H4 (cell line): ENCODE measurements at places on chromosomes 4 and X. TPM values are rescaled to one million over a fixed set of nuclear protein-coding genes. Genes with fewer than 3 reads are reported as not detected.

Gene PAGE1
- 0.39 and 0.41 TPM in 2 replicates for total RNA-seq

Gene PPP1R2C
- total RNA-seq = not detected in 2 replicates

Gene TMA16
- total RNA-seq = 42.3 and 48.9 TPM in 2 replicates

Gene INTU
- 0.37 and 2.2 TPM in 2 replicates for total RNA-seq

Gene PTPN13
- total RNA-seq = 34.2 and 45.6 TPM in 2 replicates

Gene PCDH10
- 4.5 and 5.5 TPM in 2 replicates for total RNA-seq

Gene MAOA
- total RNA-seq = 0.62 and 2.1 TPM in 2 replicates

Gene GPR143
- not detected in 2 replicates for total RNA-seq

Gene DCHS2
- 0.29 and 0.53 TPM in 2 replicates for total RNA-seq

Gene TRAM1L1
- 7.2 and 12.2 TPM in 2 replicates for total RNA-seq

Gene SYP
- 0.19 TPM in 1 of 2 replicates, not detected in the other for total RNA-seq

Gene PAGE4
- total RNA-seq = not detected in 2 replicates

Gene CXorf49
- not detected in 2 replicates for total RNA-seq

Gene NXF3
- total RNA-seq = 0.10 TPM in 1 of 2 replicates, not detected in the other

Gene MAEA
- 54.3 and 69.4 TPM in 2 replicates for total RNA-seq

Gene NAP1L5
- total RNA-seq = not detected in 2 replicates

Gene ASB11
- not detected in 2 replicates for total RNA-seq

Gene RHOH
- 0.49 TPM in 1 of 2 replicates, not detected in the other for total RNA-seq

Gene MYL5
- total RNA-seq = 7.4 and 13.8 TPM in 2 replicates

Gene REPS2
- total RNA-seq = 0.53 and 1.1 TPM in 2 replicates

Gene TRPC5OS
- 0.04 and 0.33 TPM in 2 replicates for total RNA-seq

Gene NPFFR2
- 0.25 TPM in 1 of 2 replicates, not detected in the other for total RNA-seq

Gene RXFP1
- not detected in 2 replicates for total RNA-seq
